ENCODE measurements at places on chromosomes 5 and 9.

- DNase-seq = no peak
These were observed 116.6 kb upstream of the ABCA1 start for GRCh38 chr9:105044518-105044917.

- DNase-seq = no peak
These were observed 119.9 kb downstream of the EHMT1 start for GRCh38 chr9:137738703-137739102.

DNA sequence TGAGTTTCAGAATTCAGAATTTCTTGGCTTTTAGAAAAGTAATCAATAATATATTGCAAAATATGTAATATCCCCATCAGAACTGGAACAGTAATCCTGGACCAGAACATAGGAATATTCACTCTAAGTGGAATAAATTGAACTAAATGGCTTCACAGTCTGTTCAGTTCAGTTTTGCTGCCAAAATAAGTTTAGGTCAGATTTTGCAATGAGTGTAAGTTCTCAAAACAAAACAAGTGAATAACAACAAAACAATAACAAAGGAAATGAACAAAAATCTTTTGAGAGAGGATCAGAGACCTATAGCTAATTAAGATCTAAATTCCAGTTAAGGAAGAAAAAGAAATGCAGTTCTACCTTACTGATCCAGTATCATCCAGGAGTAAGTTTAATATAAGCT, 9.3 kb downstream of the PTGER4 start:
- DNase-seq = no peak

GRCh38 chr9:86454701-86455615, 100.7 kb upstream of the TUT7 start:
- no peak for DNase-seq

- DNase-seq = no peak
These were observed 292.0 kb downstream of the FANCC start for GRCh38 chr9:95025213-95026147.

DNA sequence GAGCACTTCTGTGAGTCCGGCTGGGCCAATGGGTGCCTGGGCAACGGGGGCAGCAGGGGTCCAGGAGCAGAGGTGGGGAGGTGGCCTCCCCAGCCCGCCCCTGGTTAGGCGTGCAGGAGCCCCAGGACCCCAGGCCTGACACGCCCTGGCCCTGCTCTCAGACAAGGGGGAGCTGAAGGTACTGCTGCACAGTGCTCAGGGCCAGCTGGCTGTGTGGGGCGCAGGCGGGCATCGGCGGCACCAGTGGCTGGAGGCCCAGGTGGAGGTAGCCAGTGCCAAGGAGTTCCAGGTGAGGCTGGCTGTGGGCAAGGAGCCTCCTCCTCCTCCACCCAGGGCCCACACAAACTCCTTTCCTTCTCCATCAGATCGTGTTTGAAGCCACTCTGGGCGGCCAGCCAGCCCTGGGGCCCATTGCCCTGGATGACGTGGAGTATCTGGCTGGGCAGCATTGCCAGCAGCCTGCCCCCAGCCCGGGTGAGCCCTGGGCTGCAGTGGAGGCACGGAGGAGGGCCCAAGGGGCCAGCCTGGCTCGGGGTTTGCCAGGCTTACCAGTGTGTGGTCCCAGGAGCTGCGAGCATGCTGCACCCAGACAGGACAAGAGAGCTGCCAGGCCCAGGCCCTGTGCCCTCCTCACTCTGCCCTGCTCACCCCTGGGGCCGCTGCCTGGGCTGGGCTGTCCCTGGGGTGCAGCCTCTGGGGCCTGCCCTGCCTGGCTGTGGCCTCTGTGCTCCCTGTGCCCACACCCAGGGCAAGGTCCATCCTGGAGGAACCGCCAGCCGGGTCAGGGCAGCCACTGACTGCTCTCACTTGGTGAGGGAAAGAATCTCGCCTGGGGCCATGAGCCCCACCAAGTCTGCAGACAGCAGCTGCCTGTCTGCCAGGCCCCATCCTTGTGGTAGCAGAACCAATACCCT, 7.0 kb downstream of the MAMDC4 start:
- DNase-seq = no peak

DNA sequence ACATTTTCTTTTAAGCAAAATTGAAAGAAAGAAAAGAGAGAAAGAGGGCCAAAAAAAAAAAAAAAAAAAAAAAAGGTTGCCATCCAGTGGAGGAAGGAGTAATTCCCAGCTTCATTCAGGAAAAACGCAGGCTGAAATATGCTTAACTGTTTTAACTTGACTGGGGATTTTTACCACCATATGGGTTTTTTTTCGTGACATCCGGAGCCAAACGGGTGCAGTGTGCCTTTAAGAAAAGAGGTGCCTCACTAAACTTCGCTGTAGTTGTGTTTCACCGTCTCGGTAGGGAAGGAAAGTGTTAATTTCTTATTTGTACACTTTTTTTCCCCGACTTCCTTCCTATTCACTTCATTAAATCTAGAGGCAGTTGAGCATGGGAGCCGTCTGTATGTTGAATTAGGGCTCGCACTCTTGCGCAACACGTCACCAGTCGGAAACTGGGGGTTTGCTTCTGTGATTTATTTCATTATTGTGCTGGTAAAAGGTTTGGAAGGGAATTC, 143.0 kb downstream of the SMARCA2 start:
- no peak for DNase-seq

- no peak for DNase-seq
These were observed 23.4 kb downstream of the MINAR2 start for GRCh38 chr5:129771058-129771838.

- DNase-seq = no peak
These were observed 64.1 kb downstream of the AMBP start for GRCh38 chr9:114014044-114014443.

DNA sequence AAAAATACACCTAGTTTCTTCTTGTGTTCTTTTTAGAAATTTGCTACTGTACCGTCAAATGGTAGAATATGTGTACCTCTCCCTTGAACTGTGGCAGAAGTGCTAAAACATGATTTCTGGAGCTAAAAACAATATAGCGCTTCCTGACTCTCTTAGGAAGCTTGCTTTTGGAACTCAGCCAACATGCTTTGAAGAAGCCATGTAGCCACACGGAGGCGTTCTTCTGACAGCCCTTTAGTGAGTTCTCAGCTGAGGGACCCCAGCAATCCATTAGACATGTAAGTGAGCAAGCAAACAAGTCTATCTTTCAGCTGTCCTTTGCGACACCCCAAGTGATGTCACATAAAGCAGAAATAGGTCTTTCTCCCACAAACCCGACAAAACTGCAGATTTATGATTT, 917.0 kb downstream of the CDH9 start:
- no peak for DNase-seq

DNA sequence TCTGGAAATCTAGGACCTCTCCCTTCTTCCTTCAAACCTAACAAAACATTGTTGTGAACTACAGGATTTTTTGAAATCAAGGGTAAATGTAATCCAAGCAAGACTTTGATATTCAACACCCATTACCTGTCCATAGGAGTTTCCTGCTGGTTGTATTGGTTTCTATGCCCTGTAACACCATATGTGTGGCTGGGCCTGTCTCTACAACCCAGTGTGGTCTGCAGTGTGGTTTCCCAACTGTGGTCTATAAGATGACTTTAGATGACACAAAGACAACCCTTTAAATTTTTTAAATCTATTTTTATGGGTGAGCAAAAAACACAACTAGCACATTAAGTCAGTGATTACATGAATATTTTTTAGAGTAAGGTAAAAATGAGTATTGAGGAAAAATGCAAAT, 93.1 kb downstream of the SMIM15 start:
- DNase-seq = no peak

GRCh38 chr5:175060257-175060656, 335.9 kb downstream of the MSX2 start:
- DNase-seq = no peak

DNA sequence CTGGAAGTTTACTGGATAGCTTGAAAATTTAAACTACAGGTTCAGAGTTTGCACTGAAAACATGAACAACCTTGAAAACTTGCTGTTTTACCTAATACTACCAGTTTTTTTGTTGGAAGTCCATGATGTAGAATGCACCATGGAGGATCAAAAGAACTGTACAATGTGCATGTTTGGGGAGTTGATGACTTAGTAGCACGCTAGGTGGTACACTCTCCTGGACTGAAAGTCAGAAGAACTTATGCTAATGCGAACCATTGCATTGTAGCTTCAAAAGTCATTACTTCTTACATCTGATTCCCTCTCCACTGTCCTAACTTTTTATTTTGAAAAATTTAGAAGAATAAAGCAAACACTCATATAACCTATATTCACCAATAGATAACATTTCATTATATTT, 211.0 kb downstream of the OSTF1 start:
- no peak for DNase-seq

DNA sequence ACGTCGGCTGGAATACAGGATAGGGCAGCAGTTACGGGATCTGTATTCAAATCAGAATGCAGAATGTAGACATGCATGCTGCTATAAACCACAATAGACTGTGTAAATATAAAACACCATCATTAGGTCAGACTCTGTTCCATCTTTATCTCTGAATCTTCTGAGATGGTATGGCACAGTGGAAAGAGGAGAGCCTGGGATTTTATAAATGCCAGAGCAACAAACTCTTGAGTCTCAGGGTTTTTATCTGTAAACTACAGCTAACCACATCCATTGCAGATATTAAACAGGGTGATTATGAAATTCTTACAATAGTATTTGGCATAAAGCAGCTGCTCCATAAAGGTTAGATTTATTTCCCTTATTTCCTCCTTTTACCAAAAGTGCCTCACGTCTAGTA, 108.7 kb downstream of the ZDHHC21 start:
- no peak for DNase-seq

DNA sequence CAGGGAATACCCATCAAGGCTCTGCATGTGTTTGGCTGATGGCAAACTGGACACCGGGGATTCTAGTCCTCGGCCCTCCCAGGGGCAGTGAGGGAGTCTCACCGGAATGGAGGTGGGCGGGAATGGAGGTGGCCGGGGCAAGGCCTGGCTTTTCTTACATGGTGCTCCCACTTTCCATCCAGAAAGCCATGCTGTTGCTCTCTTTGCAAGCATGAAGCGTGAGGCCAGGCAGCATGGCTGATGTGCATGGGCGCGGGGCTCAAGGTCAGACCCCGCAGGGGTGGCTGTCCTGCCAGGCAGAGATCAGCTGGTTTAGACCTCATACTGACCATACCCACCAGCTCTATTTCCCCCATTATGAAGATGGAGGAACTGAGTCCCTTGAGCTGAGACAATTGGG, 108.0 kb upstream of the PHYKPL start:
- DNase-seq = no peak
